AG04450 (cell line): ENCODE measurements at places on chromosomes 16 and 17. TPM values are rescaled to one million over a fixed set of nuclear protein-coding genes. Genes with fewer than 3 reads are reported as not detected.

MMP25 gene
- polyA plus RNA-seq, result not detected in 2 replicates

C17orf107 gene
- 1.0 TPM in 2 replicates for polyA plus RNA-seq

IRX5 gene
- polyA plus RNA-seq, result not detected in 2 replicates

RSAD1 gene
- polyA plus RNA-seq, result 15.5 and 17.5 TPM in 2 replicates

CACNA1H gene
- 1.5 and 2.1 TPM in 2 replicates for polyA plus RNA-seq

KRTAP2-2 gene
- polyA plus RNA-seq, result not detected in 2 replicates

CHRNE gene
- polyA plus RNA-seq, result 0.07 and 0.19 TPM in 2 replicates

SBK1 gene
- 0.01 and 0.02 TPM in 2 replicates for polyA plus RNA-seq

SDR42E2 gene
- not detected in 2 replicates for polyA plus RNA-seq

DNAI2 gene
- polyA plus RNA-seq, result not detected in 2 replicates

ZSCAN10 gene
- polyA plus RNA-seq, result not detected in 2 replicates

- peak; percentile 80 for DNase-seq
These were observed 12.0 kb upstream of the RNF157 start for GRCh38 chr17:76252040-76252954.

GRCh38 chr16:28193530-28194423 lies 18.0 kb downstream of the XPO6 start:
- DNase-seq, result peak; percentile 90

DNA sequence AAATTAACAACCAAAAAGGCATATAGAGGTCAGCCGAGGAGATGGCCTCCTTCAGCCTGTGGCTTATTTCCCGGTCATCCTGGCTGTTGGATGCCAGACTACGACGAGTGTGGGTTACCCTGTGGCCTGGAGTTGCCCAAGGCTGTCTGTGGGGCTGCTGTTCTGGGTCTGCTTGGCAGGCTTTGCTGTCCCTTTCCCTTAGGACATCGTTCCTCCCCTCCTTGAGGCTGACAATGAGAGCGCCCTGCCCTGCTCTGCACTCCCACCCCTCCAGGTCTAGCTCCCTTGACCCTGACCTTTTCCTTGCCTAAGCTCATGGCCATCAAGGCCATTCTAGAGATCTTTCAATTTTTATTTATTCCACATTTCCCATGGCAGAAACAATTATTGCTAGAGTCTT lies 1.9 kb upstream of the CBFB start:
- no peak for DNase-seq

DNA sequence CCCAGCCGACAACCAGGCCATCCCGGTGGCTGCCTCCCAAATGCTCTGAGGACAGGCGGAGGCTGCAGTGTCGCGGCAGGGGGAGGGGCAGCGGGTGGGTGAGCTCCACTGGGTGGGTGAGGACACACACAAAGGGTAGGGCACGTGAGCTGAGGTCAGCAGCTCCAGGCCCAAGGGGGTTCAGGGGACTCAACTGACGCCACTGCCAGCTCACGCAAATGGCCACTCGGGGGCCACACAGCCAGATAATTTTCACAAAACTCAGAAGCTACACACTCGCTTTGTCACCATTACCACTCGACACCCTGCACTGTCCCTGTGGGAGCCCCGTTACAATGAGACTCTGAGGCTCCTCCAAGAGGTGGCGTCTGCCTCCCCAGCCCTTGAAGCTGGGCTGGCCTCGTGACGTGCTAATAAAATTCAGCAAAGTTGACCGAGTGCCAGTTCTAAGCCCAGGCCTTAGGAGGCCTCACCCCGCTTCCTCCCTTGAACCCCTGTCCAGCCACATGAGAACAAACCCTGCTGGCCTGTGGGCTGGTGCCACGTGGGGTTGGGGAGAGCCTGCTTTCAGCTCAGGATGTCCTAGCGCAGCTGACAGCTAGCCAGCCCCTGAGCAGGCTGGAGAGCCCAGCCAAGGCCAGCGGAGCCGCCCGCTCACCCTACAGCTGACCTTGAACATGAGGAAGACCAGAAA lies 56.9 kb downstream of the RMI2 start:
- no peak for DNase-seq

DNA sequence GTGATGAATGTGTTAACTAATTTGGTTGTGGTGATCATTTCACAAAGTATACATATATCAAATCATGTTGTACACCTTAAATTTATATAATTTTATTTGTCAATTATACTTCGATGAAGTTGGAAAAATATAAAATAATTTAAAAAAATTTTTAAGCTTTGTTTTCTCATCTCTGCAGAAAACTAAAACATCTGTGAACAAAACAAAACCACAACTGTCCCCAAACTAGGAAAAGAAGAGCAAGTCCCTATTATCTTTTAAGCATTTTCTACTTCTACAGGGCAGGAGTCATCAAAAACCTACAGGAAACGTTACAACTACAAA lies 6.5 kb downstream of the HSDL1 start:
- DNase-seq, result no peak

DNA sequence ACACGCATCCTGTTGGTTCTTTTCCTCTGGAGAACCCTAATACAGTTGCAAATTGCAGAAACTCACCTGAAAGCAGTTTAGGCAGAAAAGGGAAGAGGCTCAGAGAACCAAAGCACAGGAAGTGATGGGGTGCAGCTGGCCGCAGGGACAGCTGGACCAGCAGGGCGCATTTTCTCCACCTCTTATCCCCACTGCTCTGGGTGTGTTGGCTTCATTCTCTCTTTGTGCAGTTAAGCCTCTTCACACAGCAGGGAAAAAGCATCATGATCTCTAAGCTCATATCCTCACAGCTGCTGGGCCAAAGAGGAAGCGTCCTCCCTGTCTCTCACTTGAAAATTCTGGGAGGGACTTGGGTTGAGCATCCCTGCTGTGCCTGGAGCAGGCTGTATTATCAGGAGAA lies 20.0 kb upstream of the LRRC75A start:
- no peak for DNase-seq

- no peak for DNase-seq
These were observed 457.2 kb upstream of the CDH11 start for GRCh38 chr16:65579050-65579449.

DNA sequence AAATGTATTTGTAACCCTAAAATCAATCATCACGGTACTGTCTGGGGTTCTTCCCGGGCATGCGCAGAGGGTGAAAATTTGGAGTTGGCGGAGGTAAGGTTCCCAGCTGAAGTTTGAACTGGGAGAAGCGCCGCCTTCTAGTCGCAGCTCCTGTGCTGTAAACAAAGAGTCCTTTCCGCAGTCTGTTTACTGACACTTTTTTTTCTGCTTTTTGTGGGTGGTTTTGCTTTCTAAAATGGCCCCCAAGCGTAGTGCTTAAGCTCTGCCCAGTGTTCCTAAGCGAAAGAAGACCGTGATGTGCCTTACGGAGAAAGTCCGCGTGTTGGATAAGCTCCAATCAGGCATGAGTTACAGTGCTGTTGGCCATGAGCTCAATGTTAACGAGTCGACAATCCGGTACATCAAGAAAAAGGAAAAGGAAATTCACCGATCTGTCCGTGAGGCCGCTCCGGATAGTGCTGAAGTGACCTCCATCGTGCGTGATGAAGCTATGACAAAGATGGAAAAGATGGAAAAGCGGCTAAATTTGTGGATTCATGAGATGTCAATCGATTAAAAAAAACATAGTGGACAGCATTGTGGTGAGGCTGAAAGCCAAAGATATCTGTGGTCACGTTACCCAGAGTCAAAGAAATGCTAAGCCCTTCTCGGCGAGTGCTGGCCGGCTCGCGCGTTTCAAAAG lies 570 bp upstream of the CFDP1 start:
- DNase-seq, result peak; percentile 92

DNA sequence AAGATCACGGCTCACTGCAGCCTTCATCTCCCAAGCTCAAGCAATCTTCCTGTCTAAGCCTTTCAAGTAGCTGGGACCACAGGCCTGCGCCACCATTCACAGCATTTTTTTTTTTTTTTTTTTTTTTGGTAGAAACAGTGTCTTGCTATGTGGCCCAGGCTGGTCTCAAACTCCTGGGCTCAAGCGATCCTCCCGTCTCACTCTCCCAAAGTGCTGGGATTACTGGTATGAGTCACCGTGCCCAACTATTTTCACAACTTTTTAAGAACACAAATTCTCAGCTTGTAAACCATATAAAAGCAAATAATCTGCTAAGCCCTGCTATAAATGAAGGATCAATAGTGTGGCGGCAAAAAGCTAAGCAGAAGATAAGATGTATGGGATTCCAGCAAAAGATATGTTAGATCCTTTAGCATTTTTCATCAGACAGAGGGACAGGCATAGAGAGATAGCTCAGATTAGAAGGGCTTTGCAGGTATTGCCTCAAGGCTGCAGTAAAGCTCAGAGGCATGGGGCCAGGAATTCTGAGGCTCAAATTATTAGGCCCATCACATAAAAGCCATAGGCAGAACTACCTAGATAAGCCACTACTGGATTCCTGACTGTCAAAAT lies 55.1 kb downstream of the EMP2 start:
- DNase-seq, result no peak

- DNase-seq, result no peak
These were observed 92.2 kb upstream of the CDH11 start for GRCh38 chr16:65213866-65214595.

GRCh38 chr16:72109300-72109699 lies 15.7 kb downstream of the DHX38 start:
- DNase-seq, result no peak

DNA sequence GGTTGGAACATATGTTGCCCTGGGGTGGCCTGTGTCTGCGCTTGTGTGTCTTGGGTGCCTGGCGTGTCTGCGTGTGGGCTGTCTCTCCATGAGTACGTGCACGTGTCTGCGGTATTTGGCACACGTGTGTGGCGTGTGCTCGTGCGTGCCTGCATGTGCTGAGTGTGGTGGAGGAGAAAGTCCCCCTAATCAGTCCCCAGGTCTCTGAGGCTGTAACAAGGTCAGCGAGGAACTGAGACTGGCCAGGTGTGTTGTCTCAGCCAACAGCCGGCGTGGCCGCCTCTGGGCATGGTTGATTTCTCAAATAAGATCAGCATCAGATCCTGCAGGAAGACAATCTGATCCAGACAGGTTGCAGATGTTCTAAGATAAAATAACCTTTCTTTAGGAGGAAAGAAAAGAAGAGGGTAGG lies 3.5 kb upstream of the CPNE7 start:
- DNase-seq, result no peak

DNA sequence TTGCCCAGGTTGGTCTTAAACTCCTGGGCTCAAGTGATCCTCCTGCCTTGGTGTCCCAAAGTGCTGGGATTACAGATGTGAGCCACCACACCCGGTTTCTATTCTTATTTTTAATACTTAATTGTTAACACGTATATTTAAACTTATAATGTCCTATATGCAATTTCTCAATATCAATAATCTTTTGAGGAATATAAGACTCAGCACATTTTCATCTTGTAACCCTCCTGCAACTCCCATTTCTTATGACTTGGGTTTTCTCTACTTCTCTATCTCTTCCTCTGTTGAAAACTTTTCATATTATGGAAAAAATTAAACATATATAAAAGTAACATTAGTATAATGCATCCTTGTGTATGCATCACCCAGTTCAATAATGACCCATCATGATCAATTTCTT lies 150.7 kb downstream of the PRKCB start:
- no peak for DNase-seq

DNA sequence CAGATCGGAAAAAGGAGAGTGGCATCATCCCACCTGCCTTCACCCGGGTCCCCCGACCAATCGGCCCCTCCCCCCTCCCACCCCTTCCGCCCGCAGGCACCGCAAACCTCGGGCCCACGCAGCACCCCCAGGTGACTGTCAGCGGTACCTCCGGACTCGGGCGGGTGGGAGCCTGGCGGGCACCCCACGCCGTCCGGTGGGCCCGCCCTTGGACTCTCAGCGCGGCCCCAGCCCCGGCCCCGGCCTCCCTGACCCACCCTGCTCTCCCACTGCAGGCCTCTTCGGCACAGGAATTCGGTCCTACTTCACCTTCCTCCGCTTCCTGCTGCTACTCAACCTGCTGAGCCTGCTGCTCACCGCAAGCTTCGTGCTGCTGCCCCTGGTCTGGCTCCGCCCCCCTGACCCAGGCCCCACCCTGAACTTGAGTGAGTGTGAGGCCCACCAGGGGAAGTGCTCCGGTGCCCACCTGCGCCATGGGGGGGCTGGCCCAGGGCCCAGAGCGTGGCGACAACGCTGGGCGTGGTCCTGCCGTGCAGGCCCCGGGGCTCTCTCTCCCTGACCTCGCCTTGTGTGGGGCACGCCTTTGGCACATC lies 1.6 kb downstream of the TMC8 start:
- DNase-seq, result no peak

DNA sequence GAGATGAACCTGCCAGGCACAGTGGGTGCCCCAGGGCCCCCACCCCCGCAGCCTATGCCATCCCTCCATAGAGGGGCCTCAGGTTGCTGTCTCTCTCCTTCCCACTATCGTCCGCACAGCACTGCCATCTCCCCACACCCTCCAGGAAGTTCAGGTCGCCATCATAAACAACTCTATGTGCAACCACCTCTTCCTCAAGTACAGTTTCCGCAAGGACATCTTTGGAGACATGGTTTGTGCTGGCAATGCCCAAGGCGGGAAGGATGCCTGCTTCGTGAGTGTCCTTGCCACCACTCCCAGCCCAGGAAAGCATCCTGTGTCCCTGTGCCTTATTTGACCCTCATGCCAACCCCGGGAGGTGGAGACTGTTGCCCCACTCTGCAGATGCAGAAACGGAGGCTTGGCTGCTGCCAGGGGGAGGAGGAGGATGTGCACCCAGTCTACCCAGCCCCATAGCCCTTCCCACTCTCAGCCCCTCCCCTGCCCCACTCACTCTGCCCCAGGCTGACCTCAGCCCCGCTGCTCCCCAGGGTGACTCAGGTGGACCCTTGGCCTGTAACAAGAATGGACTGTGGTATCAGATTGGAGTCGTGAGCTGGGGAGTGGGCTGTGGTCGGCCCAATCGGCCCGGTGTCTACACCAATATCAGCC lies 3.9 kb downstream of the PRSS21 start:
- DNase-seq, result no peak

DNA sequence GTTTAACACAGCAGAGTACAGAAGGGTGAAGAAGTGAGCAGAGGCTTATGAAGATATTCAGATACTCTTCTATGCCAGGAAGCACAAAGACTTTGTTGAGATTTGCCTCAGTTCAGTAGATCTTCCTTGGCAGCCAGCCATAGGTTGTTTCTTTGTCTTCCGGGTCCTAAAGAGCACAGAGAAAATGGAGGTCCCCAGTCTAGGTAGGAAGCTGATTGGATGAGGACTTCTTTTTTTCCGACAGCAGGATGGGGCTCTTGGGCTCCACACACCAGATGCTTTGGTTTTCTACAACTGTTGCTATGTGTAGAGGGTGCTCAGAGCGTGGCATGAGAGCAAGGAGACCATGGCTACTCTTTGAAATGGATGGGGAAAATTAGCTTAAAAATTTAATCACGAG lies 8.3 kb upstream of the CDC6 start:
- DNase-seq, result no peak

DNA sequence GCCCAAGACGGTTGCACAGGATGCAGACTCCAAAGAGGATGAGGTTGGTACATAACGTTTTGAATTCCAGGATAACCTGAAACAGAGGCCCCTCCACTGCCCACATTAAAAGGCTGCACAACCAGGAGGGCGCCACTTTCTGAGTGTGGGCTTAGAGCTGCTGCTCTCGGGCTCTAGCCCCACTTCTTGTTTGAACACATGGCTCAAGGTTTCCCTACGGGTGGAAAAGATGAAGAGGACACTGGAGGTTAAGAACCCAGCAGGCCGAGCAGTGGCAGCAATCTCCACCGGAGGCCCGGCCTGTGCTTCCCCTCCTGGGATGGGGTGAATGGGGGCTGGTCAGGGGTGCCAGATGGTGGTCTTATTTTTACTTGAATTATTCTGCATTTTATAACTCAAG lies 8.0 kb upstream of the TRAP1 start:
- no peak for DNase-seq
